NCI-H524 (cell line): ENCODE measurements at places on chromosomes 7 and 10.

DNA sequence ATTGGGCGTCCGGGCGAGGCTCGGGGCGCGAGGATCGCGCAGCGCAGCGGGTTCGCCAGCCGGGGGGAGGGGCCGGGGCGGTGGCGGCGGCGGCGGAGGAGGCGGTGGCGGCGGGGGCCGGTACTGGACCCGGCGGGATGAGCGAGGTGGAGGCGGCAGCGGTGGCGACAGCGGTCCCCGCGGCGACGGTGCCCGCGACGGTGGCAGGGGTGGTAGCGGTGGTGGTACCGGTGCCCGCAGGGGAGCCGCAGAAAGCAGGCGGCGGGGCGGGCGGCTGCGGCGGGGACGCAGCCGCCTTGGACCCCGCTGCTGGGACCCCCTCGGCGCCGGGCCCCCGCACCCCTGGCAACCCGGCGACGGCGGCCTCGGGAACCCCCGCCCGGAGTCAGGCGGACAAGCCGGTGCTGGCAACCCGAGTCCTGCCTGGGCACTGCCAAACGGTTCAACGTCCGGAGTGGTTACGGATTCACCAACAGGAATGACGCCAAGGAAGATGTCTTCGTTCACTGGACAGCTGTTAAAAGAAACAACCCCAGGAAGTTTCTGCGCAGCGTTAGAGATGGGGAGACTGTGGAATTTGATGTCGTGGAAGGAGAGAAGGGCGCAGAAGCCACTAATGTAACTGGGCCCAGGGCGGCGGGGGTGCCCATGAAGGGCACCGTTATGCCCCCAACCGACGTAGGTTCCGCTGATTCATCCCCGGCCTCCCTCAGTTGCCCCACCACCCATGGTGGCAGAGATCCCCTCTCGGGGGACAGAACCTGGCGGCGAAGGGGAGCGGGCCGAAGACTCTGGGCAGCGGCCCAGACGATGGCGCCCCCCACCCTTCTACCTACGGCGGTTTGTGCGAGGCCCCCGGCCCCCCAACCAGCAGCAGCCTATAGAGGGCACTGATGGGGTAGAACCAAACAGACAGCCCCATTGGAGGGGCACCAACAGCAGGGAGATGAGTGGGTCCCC, 100.3 kb upstream of the CPXM2 start:
- DNase-seq = no peak

- no peak for DNase-seq
These were observed 804.9 kb downstream of the LRMDA start for GRCh38 chr10:76236356-76236755.

DNA sequence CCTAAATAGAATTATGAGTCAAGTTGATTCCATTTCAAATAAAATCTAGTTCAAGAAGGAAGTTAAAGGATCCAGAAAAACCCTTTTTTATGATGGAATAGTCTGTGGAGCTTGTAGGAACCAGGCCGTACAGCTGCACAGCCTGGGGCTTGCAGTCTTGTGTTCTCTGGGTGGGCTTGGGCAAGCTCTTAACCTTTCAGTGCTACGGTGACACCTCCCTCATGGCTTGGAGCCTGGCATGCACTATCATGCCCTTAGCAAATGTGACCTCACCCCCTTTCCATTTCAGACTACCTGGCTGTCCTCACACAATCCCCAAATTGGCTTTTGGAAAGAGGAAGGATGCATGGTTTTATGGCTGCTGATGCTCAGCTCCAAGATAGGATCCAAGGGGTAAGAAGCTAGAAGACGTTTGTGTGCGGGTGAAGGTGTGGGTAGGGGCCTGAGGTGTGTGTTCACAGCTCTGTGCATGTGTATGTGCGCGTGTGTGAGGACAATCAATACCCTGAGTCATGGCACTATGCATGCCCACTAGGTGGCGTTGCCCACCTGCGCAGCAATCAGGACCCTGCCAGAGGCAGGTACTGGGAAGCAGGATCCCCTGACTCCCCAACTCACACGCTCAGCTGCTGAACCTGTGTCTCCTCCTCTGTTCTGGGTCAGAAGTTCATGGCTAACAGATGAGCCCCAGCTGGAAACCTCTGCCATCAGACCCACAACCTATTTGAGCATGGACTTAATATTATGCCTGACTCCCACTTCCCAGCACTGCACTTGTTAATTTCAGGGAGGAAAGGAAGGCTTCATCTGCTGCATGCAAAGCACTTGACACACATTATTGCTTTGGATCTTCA, 113.4 kb downstream of the PTPN20 start:
- DNase-seq = no peak

GRCh38 chr7:150487625-150488024, 27.0 kb upstream of the GIMAP7 start:
- no peak for DNase-seq

GRCh38 chr10:110833941-110834628, 37.6 kb upstream of the PDCD4 start:
- no peak for DNase-seq

- DNase-seq = no peak
These were observed 40.2 kb downstream of the HECW1 start for GRCh38 chr7:43152696-43153095.

- peak; percentile 25 for DNase-seq
These were observed 1.2 kb downstream of the KLF6 start for GRCh38 chr10:3783682-3784432.

DNA sequence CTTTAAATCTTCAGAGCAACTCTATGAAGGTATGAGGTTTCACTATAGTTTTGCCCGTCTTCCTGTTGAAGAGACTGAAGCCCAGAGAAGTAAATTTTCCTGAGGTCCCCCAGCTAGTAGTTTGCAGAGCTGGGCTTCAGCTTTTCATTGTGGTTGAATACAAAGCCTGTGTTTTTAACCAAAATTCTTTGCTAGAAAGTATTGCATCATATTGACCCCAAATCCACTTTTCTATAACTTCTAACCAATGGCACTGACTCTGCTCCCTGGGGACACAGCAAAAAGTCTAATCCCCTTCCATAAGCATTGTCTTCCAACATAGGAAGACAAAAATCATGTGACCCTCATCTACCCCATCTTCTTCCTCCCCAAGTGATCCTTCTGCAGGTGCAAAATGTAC, 93.0 kb downstream of the KCNMA1 start:
- no peak for DNase-seq

DNA sequence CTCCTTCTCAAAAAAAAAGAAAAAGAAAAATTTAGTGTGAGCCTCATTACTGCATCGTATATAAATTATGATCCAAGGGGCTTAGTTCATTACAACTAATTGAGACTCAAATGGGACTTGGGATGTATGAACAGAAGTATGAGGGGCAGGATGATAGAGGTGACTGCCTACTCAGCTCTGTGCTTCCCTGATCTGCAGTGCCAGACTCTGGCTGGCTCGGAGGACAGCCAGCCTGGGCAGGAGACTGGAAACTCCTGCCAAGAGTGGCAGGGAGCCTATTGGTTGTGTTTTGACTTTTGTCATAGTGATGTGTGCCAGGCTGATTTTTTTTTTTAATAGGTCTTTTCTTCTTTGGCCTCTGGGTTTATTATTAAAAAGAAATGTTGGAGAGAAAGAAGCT, 73.8 kb upstream of the GTF2IRD1 start:
- DNase-seq = no peak

DNA sequence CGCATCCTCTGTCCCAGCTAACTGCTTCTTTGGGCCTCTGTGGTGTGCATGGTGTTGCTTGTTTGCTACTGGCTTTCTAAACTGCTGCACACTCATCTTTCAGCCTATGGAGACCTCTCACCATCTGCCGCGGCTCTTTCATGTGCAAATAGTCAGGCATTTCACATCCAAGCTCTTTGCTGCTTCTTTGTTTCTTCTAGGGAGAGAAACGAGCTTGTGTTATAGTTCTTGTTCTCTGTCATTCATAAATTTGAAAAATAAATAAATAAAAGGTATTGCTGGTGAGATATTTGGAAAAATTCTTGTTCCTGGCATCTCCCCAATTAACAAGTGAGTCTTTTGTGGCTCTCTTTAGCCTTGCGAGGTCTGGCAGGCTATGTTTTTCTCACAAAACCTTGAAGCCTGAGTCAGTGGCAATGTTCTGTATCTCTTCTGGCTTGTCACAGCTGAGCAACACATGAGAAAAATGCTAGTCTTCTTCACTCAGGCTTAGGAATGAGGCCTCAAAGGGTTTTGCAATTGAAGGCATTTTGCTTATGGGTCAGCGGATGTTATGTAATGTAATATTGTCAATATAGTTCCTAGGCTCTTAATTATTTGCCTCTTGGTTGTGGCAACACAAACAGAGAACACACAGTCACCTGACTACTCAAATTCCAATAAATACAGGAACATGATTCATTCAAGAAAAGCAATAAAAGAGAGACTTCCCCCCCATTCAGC, 274.0 kb downstream of the FRMD4A start:
- DNase-seq = peak; percentile 43

GRCh38 chr7:15845461-15845860, 159.0 kb upstream of the MEOX2 start:
- peak; percentile 35 for DNase-seq

DNA sequence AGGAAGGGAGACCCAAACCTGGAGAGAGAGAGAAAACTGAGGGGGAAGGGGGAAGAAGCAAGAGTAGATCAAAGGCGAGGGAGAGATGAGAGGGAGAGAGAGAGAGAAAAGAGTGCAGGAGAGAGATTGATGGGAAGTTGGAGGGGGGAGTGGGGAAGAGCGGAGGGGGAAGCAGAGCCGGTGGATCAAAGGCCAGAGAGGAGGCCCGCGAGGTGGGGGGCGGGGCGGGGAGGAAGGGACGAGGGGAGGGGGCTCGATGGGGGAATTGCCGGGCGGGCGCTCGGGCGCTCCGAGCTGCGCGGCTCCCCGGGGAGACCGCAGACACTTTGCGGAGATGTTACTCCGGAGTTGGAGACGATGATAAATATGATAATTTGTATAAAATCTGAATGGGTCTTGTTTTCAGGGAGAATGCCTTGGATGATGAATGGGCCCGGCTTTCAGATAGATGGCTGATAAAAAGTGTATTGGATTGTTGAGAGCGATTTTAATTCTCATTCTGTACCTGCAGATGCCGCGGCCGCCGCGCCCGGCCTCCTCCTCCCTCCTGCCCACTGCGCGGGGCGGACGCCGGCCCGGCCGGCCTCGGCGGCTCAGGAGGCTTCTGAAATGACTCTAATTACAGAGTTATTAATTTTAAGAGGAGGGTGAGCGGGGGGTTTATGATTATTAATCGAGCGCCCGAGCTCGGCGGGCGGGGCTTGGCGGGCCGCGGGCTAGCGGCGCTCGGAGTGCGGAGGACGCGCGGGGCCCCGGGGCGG, 21.4 kb upstream of the PAX2 start:
- no peak for DNase-seq

DNA sequence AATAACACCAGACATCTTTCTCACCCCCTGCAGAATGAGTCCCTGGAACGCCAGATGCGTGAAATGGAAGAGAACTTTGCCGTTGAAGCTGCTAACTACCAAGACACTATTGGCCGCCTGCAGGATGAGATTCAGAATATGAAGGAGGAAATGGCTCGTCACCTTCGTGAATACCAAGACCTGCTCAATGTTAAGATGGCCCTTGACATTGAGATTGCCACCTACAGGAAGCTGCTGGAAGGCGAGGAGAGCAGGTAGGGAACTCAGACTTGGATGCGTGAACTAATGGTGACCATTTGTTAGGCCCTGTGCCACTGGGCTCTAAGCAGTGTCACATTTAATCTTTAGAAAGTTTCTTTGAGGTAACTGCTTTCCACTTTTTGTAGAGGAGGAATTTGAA, 7.1 kb downstream of the VIM start:
- no peak for DNase-seq

- peak; percentile 26 for DNase-seq
These were observed at the start of gene MXI1 for GRCh38 chr10:110207011-110207804. Gene MXI1, plus strand, starts transcription at chr10:110207605. Its CDS starts 204 bp downstream, at chr10:110207809.

GRCh38 chr10:13448216-13448615, 80.6 kb downstream of the BEND7 start:
- DNase-seq = no peak

- no peak for DNase-seq
These were observed 115.0 kb upstream of the TEX47 start for GRCh38 chr7:88910516-88910915.

- DNase-seq = no peak
These were observed 94.2 kb downstream of the ST7 start for GRCh38 chr7:117047496-117047895.

GRCh38 chr10:126736727-126737126, 66.2 kb upstream of the C10orf90 start:
- no peak for DNase-seq

DNA sequence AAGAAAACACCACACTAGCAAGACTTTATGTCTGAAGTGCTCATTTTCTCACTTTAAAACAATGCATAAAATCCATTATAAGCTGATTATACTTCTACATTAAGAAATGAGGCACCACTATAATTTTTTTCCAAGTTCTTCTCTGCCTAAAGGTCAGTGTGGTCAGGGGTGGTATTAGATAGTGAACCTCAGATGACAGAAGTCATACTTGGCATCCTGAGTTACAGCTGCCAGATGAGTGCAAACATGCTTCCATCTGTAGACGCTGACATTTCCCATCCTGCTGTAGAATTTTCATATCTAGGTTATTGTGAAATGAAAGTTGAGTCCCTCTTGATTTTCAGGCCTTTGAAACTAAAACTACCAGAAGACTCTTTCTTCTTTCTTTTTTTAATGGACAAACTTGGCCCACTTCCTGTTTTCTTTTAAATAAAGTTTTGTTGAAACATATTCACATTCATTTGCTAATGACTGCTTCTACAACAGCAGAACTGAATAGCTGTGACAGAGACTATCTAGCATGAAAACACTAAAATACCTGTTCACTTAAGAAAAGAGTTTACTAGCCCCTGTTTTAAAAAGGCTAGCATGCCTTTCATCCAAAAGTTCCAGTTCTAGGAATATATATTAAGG, 900.8 kb downstream of the XPNPEP1 start:
- no peak for DNase-seq

DNA sequence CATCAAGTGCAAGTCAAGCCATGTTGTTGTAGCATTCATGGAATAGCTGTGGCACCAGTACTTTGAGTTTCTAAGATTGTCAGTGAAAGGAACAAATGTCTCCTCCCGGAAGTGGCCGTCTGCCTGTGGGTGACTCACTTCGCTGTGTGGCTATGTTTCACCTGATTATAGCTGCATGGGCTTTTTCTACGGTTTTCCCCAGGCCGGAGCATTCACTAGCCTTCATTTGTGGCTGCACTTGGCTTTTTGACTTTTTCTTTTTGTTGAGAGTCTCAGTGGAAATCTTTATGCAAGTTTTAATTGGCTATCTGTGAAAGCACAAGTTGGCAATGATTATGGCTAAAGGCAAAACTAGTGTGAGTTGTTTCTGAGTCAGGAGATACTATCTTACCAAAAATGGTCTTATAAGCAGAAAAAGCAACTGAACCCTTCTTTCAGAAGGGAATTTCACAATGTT, 35.0 kb downstream of the SRI start:
- DNase-seq = no peak
